ENCODE measurements at places on chromosomes 1 and 21.

GRCh38 chr1:94240822-94241221 lies 3.4 kb upstream of the ARHGAP29 start:
- DNase-seq, result no peak

DNA sequence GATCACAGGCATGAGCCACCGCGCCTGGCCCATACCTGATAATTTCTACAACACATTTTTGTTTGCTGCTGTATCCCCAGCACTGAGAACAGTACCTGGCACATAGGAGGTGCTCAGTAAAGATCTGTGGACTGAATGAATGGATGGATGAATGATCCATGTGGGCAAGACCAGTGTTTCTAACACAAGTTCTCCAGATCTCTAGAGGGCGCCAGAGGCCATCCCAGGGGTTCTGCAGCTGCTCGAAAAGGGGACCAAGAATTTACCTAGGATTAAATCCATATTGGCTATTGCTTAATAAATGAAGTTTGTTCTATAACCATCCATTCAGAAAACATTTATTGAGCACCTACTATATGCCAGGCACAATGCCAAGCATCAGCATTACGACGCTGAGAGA lies 167.7 kb downstream of the ACTL8 start:
- DNase-seq, result no peak

- no peak for DNase-seq
Observed at GRCh38 chr1:244874974-244875579, 10.7 kb upstream of the HNRNPU start.

DNA sequence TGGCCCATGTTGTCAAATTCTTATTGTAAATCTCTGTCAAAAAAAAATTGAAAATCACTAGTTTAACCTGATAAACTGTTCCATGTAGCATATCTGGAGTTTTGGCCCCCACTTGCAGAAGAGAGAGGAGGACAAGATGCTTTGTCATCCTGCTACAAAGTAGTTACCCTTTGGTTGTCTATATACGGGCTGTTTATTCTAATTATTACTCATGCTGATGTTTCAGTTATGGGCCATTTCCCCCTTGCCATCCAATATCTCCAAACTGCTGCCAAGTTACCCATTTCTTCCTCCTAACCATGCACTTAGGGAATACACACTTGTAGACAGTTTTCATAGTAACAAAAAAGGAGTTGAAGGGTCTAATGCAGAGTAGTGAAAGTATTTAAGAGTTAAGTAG lies 22.6 kb downstream of the STX12 start:
- DNase-seq, result no peak

GRCh38 chr1:65625528-65625927 lies 167.2 kb upstream of the PDE4B start:
- DNase-seq, result no peak
